ENCODE measurements at places on chromosomes 1 and 21.
A peak's percentile ranks its signal among the peaks of the same experiment; 100 is the strongest.

DNA sequence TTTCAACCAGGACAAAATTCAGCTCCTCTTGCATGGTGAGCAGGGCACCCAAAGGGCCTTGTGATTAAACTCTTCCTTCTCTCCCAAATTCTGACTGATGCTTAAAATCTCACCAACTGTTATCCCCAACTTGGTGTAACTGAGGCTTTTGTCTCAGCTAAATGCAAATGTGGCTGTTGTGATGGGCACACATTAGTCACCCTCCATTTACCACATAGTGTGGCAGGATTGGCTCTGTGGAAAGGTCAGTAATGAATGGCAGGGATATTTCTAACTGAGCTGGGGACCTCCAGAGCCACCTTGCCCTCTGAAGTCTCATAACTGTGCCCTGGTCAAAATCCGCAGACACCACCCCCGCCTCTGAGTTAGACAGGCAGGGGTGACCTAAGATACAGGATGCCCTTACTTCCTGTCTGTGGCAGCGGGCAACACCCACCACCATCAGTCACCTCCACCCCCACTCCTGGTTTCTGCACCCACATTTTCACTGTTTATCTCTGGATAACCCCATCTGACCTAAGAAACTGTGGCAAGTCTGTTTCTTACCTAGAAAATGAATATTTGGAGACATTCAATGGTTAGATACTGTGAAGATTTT lies 25.4 kb upstream of the RGS16 start:
- peak; percentile 66 for DNase-seq

- DNase-seq: peak; percentile 32
These were observed 73.8 kb upstream of the ZNF281 start for GRCh38 chr1:200483491-200484143.

DNA sequence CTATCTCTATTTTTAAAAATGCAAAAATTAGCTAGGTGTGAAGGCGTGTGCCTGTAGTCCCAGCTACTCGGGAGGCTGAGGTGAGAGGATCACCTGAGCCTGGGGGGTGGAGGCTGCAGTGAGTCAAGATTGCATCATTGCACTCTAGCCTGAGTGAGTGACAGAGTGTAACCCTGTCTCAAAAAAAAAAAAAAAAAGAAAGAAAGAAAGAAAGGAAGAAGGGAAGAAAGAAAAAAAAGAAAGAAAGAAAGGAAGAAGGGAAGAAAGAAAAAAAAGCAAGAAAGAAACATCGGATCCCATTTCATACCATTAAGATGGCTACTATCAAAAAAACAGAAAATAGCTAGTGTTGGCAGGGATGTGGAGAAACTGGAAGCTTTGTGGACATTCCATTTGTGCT lies 136.8 kb upstream of the WNT4 start:
- DNase-seq: no peak

GRCh38 chr1:114620419-114620818 lies 39.0 kb upstream of the BCAS2 start:
- DNase-seq: no peak

- DNase-seq: no peak
These were observed 185.2 kb downstream of the C1orf94 start for GRCh38 chr1:34361781-34362357.
